ENCODE measurements at places on chromosomes 3 and 15. TPM values are rescaled to one million over a fixed set of nuclear protein-coding genes. Genes with fewer than 3 reads are reported as not detected.

LRRN1 gene
- 33.0 TPM for total RNA-seq

REC114 gene
- total RNA-seq, result not detected

GRAMD2A gene
- total RNA-seq, result 0.55 TPM

GALNT15 gene
- total RNA-seq, result 3.9 TPM

GRM7 gene
- total RNA-seq, result 0.37 TPM

CHRNA7 gene
- total RNA-seq, result 4.2 TPM

ARGFX gene
- total RNA-seq, result not detected

APOD gene
- 51.8 TPM for total RNA-seq

CYP11A1 gene
- total RNA-seq, result 0.72 TPM

LRTM1 gene
- not detected for total RNA-seq

SLC12A1 gene
- not detected for total RNA-seq

SIDT1 gene
- total RNA-seq, result 16.8 TPM

PLA2G4F gene
- 3.2 TPM for total RNA-seq

GOLGA8H gene
- 0.46 TPM for total RNA-seq

GATA2 gene
- 22.8 TPM for total RNA-seq

UPK1B gene
- total RNA-seq, result 37.1 TPM

CPLX3 gene
- not detected for total RNA-seq

Measured in mucosa of gallbladder (tissue), 1 donor.